ENCODE measurements at places on chromosomes 6 and 20.
A peak's percentile ranks its signal among the peaks of the same experiment; 100 is the strongest.

- no peak for DNase-seq
These were observed 175.1 kb downstream of the VEGFA start for GRCh38 chr6:43944908-43945767.

DNA sequence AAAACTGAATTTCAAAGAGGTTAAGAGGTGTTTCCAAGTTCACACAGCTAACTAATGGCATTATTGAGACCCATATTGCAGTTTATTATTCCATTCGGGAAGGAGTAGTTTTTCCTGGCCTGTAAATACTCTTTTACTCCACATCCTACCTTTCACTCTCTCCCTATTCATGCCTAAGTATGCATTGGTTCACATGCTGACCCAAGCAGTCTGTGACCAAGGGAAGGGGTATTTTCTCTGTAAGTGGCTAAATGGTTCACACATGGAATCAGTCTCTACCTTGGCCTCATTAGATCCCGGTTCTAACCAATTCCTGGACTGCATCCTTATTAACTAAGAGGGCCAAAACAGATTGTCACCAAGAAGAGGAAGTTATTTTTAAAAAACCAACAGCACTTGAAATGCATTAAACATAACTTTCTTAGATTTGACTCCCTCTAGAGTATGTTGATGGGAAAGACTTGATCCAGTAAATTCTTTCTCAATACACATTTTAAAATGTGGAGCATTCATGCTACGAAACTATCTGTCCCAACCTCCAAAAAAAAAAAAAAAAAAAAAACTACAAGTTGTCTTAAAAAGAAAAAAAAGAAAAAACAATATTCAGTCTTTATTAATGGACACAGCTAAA, 17.8 kb upstream of the RSPO3 start:
- DNase-seq, result no peak

- no peak for DNase-seq
These were observed 255.6 kb downstream of the PREX1 start for GRCh38 chr20:48571949-48572847.

GRCh38 chr6:144957236-144957937, 672.3 kb downstream of the UTRN start:
- DNase-seq, result no peak

- no peak for DNase-seq
These were observed 248.5 kb downstream of the BTBD9 start for GRCh38 chr6:38391206-38391605.

- DNase-seq, result no peak
These were observed 76.1 kb downstream of the NKAIN2 start for GRCh38 chr6:123879749-123880148.

GRCh38 chr20:36786663-36787062, 13.1 kb upstream of the DSN1 start:
- DNase-seq, result no peak

GRCh38 chr6:118288355-118289124, 259.6 kb upstream of the PLN start:
- no peak for DNase-seq

DNA sequence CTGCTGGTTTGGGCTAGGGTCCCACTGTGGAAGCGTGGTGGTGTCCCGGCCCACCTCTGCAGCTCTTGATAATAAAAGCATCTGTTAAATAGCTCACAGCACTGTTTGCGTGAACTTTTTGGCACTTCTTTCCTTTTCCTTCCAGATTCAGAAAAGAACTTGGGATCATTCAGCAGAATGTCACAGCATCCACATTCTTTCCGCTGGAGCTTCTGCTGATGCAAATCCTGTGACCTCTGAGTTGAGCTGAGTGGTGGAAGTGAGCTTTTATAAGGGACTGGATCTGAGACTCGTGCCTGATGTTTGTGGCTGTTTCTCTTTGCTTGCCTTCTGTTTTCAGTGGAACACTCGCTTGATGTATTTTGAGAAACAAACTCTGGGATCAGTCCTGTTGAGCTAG, 3.9 kb downstream of the OSBPL2 start:
- DNase-seq, result no peak

DNA sequence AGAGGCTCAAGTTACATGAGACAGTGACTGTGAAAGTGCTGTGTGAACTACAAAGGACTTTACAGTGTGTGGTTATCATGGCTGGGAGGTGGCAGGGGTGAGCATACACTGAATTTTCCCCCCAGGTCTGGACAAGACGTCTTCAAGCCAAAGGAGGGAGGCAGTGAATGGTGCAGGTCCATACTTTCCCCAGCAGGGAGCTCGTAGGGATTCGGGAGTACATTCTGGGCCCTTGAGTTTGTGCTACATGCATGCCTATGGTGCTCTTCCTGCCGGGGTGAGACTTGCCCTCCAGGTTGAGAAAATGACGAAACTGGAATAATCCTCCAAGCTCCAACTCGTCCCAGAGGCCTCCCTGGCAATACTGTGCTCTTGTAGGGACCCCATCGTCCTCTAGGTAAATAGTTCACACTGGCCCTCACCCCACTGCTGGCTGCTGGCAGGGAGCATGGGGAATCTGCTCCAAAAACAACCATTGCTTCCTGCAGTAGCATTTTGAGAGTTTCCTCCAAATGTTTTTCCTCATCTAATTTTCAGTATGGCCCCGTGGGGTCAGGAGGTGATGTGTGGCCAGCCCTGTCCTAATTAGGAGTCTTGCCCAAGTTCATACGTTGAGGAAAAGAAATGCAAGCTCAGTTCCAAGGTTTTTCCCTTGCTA, 57.6 kb downstream of the ZNF831 start:
- DNase-seq, result no peak

GRCh38 chr6:46998436-46999017, 43.6 kb downstream of the ADGRF1 start:
- DNase-seq, result no peak

DNA sequence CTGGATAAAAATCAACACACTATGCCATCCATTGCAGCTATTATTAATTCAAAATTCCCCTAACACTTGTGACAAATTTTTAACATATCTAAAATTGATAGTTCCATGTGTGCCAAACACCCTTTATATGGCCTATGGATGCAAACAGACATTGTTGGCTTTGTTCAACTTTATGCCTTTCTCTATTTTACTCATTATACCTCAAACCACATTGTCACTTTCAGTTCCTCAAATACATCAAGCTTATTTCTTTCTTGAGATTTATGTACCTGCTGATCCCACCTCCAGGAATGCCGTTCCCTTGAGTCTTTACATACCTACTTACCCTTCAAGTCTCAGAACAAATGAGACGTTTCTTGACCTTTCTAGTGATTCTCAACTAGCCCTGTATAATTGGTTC, 193.5 kb upstream of the PLN start:
- DNase-seq, result no peak

GRCh38 chr6:89596056-89596455, 42.5 kb downstream of the LYRM2 start:
- no peak for DNase-seq

DNA sequence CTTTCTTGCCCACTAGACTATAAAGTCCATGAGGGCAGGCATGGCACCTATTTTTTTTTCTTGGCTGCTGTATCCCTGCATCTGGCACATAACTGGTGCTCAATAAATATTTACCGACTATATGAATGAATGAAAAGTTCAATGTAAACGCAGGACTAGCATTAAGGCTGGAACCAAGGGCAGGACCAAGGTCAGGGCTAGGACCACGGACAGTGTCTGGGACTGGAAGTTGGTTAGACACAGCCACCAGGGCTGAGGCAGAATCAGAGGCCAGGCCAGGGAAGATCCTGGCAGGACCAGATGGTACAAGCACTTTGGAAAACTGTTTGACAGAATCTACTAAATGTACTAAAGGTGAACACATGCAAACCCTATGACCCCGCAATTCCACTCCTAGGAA, 3.7 kb downstream of the TNXB start:
- DNase-seq, result no peak

DNA sequence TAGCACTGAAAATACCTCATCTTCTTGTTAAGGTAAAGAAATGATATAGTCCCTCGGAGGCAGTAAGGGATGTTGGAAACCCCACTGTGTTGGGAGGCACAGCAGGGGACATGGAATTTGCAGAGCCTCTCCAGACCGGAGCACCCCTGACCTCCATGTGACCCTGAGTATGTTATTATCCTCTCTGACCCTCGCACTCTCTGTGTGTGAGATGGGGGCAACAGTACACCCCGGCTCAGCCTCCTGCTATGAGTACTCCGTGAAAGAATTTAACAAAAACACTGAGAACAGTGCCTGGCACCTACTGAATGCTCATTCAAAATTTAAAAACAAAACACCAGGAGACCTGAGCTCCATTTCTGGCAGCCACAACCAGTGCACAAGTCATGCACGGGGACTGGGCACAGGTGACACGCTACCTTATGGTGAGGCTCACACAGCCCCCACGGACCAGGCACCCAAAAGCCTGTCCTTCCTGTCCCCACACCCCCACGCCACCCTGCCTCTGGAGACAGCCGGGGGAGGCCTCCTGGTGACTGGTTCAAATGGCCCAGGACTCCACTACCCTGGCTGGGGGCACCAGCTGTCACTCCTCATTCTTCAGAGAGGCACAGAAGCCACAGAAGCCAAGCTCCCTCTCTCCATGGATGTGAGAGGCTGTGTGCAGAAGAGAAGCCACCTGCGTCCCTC, 6.1 kb downstream of the NINL start:
- DNase-seq, result no peak

GRCh38 chr20:60491051-60491581, 532.9 kb downstream of the CDH26 start:
- no peak for DNase-seq

- DNase-seq, result no peak
These were observed 13.0 kb downstream of the GMDS start for GRCh38 chr6:2232445-2232844.

DNA sequence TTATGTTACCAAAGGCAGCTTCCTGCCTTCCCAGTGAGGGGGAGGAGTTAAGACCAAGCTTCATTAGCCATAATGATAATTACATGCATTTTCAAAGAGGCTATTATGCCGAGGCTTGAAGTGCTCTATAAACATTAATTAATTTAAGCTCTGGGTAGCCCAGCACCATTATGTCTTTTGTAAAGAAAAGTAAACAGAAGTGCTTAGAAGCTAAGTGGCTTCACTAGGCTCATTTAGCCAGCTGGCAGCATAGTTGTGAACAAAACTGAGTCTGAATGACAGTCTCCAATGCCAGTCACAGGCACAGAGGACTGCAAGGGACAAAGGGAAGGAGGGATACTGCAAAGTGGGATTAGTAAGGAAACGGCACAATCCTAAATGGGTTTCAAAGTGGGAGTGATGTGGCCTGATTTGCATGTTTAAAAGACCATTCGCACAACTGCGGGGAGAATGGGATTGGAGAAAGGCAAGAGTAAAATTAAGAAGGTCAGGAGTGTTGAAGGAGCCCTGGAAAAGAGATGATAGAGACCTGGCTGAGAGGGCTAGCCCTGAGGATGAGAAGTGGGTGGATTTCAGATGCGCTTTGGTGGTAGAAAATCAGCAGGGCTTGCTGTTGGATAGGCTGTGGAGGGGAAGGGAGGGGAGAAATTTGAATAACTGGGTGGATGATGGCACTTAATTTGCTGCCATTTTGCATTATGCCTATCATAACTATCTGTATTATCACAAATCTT, 20.1 kb upstream of the ISM1 start:
- DNase-seq, result no peak

GRCh38 chr6:9138936-9139335, 703.6 kb upstream of the SLC35B3 start:
- no peak for DNase-seq

- no peak for DNase-seq
These were observed 8.9 kb downstream of the NFS1 start for GRCh38 chr20:35690265-35690664.

DNA sequence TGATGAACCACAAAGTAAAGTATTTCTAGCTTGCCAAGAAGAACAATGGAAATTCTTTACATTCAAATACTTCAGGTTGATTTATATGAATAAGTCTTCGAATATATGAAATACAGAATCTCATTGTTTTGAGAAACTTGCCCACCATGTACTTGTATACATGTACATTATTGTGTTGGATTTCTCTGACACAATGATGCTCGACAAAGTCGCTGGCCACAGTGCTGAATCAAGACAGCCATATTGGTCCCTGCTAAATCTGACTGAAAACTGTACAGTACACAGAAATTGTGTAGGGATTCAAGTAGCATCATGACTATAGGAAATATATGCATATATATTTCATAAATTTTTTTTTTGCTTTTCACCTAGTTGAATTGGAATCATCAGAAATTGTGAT, 13.1 kb upstream of the LIN28B start:
- DNase-seq, result peak; percentile 58

- DNase-seq, result no peak
These were observed 74.5 kb upstream of the MARCKS start for GRCh38 chr6:113782636-113783035.

- no peak for DNase-seq
These were observed 4.0 kb downstream of the TMEM200A start for GRCh38 chr6:130369831-130370230.

DNA sequence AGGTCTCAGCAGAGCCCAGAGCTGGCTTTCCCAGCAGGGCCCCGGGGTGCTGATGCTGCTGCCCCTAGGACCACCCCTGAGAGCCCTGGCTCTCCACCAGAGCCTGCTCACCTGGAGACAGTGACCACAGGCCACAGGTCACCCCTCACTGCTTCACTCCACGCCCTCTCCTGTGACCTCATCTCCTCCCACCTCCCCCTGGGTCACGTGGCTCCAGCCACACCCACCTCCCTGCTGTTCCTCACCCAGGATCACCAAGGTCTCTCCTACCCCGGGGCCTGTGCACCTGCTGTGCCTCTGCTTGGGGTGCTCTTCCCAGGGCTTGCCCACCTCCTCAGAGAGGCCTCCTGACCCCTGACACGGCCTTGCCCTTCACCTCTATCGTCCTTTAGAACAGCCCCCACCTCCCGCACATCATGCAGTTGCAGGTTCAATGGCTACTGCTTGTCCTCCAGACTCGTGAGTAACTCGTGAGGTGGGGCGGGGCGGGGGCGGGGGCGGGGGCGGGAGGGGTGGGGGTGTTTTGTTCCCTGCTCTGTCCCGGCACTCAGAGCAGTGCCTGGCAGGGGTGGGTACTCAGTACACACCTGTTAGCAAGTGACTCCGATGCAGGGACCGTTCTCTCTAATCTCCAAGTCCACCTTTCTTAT, 468.0 kb downstream of the PREX1 start:
- no peak for DNase-seq

DNA sequence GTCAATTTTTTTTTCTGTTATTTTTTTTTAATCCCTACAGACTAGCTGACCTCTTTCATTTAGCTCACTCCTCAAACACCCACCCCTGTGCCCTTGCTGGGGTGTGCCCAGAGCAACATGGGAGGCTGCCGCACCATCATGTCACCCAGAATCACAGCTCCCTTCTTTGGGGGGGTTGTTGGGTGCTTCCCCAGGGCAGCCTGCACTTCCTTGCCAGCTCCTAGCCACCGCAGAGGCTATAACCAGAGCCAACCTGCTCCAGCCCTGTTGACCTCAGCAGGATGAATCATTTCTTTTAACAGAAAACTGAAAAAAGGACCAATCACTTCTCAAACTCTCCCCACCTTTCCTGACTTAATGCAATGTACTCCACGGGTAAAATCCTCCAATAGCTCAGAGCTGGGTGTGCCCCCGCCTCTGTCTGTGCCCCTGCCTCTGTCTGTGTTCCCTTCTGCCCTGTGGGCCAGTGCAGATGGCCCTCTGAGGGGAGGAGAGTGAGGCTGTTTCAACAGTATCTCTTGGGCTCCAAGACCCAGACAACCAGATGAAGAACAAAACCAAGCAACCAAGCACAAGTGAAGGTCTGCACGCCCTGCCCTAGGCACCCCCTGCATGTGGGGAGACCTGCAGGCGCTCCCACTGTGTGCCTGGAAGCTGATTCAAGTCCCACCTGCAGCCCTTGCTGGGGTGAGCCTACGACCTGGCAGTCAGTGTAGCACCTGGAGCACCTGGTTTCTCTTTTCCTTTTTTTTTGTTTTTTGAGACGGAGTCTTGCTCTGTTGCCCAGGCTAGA, 67.7 kb downstream of the PYGB start:
- no peak for DNase-seq
